Coronary artery (tissue), 2 donors: ENCODE measurements at places on chromosomes 11 and 22.

GRCh38 chr11:82462608-82463242 lies 270.9 kb downstream of the FAM181B start:
- no peak for DNase-seq

GRCh38 chr11:73404048-73404447 lies 27.8 kb downstream of the RELT start:
- DNase-seq, result peak; percentile 72

- DNase-seq, result no peak
These were observed 27.5 kb downstream of the FBXO7 start for GRCh38 chr22:32501836-32502752.

- no peak for DNase-seq
These were observed 133.0 kb downstream of the ATG16L2 start for GRCh38 chr11:72947229-72947628.

DNA sequence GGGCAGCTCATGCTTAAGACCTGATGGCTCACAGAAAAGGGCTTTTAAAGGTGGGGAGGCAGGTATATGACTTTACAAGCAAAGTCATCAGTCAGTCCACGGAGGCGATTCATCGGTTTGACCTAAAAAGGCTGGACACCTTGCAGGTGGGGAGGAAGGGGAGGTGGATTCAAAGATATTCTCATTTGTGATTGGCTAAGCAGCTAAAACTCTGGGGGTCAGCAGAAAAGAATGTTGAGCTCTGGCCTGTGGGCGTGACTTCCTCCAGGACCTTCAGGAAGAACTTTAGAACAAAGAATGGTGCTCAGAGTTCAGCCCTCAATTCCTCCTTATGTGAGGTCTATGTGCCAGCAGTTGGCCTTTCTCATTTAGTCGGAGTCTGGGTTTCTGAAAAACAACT lies 78.3 kb upstream of the LMO1 start:
- no peak for DNase-seq

DNA sequence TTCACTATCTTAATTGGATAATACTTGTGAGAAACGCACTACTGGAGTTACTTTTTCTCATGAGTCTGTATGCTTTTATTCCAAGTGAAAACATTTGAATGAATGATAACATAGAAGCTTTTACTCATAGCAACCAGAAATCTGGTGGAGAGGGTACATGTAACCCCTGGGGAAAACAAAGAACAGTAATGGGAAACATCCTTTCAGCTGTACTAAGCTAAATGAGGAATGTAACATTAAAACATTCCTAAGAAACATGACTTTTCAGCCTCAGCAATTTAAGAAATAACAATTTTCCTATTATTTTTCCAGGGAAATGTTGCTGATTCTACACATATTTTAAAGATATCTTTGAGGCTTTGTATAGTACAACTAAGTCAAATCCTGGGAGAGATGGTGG lies 97.2 kb upstream of the CEP126 start:
- no peak for DNase-seq

DNA sequence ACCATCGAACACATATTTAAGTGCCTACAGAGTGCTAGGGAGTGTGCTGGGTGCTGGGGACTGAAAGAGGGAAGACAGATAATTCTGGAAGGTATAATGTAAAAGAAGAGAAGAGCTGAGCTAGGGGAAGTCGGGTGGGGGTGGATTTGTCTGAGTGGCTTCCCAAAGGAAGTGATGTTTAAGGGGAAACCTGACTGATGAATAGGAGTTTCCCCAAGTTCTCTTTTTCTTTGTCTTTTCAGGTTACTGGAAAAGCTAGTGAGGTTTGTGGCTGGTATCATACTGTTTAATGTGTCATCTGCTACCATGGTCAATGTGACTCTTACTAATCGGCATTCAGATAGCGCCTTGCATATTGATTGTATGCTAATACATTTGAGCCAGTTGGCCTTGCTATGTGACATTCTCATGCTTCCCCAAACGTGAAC lies 151.6 kb upstream of the MTMR2 start:
- DNase-seq, result no peak

GRCh38 chr11:78926633-78927338 lies 352.1 kb upstream of the NARS2 start:
- no peak for DNase-seq

- DNase-seq, result no peak
These were observed 385 bp downstream of the HARBI1 start for GRCh38 chr11:46616551-46617133.

GRCh38 chr11:127424661-127425060 lies 424.1 kb upstream of the KIRREL3 start:
- DNase-seq, result no peak

DNA sequence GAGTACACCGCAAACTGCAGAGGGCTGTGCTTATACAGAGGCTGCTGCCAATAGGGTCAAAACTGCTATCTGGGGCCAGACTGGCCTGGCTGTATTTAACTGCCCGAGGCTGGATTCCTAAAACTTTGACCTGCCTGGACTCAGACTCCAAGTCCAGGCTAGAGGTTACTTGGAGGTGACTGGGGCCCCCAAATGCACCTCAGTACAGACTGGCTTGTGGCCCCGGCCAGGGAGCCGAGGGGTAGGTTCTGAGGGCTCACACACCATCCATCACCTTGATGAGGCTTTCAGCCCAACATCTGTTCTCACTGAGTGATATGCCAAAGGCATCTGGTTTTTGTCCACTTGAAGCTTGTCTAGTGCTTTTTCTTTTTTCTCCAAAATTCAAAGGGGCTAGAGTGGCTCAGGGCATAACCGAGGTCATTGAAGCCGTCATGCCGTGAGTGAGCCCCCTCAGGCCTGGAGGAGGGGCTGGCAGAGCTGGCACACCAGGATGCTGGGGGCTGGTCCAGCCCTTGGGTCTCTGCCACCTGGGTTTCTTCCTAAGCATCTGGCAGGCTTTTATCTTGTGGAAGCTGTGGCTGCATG lies 52.4 kb upstream of the TTLL12 start:
- no peak for DNase-seq

GRCh38 chr22:35226958-35227647 lies 30.2 kb upstream of the HMGXB4 start:
- no peak for DNase-seq
